Muscle of leg (tissue), 16 donors: ENCODE measurements at places on chromosomes 16 and 17.
A peak's percentile ranks its signal among the peaks of the same experiment; 100 is the strongest.

DNA sequence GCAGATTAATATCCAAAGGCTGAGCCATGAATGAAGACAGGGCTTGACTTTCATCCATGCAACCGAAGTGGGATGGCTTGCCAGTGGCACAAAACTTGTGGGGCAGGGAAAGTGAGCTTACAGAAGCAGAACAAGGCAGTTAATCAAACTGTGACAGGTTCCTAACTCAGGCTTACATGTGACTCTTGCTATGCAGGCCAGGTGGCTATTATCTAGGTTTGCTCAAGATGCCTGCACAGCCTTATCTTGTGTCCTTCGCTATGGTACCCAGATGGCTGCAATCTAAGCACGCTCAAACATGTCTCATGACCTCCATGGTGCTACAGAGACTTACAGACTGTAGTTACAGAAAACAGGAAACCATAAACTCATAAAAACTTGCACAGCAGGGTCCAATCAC is 8.6 kb upstream of the DNAH9 start:
- DNase-seq, result no peak

DNA sequence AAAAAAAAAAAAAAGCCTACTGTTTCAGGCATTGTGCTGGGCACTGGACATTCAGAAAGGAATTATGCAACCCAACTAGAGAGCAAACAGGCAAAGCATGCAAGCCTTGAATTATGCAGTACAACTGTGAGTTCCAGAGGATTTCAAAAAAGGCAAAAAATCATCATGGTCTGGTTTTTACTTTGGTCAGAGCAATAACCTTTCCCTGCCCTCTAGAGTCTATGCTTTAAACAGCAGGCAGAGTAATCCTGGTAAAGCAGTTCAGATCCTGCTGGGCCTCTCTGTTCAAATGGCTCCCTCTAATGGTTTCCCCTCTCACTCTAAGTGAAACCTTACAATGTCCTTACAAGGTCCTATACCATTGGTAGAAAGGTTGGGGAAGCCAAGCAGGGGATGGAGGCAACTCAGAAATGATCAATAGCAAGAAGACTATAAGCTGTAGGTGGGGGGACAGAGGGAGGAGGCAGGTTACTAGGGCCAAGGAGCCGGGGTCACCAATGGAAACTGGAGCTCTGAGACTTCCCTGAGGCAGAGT is 4.6 kb upstream of the TAF15 start:
- DNase-seq, result peak; percentile 93

DNA sequence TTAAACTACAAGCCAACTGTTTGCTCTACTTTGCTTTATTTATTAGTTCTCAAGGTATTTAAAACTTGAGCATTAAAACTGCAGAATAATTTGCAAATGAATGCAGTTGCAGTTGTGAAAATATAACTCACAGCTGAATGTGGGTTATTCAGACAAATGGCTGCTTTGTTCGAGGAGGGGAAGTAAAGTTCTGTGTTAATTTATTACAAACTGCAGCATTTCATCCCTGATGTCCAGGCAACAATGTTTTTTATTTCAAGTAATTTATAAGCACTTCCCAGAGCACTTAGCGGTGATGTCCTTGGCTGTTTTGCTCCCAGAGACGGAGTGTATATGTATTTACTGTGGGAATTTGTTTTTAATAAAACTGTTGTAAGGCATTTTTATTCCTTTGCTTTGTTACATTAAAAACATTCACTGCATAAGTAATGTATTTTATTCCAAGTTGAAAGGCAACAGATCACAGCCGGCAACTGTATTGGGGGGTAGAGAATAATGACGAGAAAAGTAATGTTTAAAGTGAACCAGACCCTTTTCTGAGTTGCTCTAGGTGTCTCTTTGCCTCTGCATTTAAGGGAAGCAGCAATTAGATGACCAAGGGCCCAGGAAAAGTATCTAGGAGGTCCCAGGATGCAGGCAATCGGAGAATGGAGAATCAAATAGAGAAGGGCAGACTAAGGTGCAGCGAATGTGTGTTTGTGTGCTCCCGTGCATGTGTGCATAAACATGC is 291.2 kb upstream of the SALL1 start:
- DNase-seq, result no peak

- DNase-seq, result no peak
Measured at GRCh38 chr17:50360486-50361115, 12.4 kb downstream of the MRPL27 start.

- DNase-seq, result no peak
Measured at GRCh38 chr16:53058441-53058840, 3.6 kb downstream of the CHD9 start.

- DNase-seq, result no peak
Measured at GRCh38 chr17:51857052-51857597, 301.4 kb downstream of the CA10 start.

DNA sequence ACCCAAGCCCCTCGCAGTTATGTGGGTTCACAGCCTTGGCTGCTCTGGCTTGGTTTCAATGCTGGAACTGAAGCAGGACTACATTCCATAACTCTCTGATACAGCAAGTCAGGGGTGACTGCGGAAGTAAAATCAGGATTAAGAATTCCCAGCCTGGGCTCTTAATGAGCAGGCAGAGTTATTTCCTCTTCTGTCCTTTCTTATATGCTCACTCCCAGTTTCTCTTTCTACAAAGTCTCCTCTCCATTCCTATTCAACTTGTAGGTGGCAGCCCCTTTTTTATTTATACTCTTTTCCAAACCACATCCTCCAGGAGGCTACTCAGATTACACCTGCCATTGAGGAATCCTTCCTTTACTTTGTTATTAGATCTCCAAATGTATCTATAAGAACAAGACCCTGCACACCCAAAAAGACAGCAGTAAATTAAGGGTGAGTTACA is 40.3 kb downstream of the HOXB1 start:
- no peak for DNase-seq

- no peak for DNase-seq
Measured at GRCh38 chr16:79595931-79596450, 4.5 kb downstream of the MAF start.

DNA sequence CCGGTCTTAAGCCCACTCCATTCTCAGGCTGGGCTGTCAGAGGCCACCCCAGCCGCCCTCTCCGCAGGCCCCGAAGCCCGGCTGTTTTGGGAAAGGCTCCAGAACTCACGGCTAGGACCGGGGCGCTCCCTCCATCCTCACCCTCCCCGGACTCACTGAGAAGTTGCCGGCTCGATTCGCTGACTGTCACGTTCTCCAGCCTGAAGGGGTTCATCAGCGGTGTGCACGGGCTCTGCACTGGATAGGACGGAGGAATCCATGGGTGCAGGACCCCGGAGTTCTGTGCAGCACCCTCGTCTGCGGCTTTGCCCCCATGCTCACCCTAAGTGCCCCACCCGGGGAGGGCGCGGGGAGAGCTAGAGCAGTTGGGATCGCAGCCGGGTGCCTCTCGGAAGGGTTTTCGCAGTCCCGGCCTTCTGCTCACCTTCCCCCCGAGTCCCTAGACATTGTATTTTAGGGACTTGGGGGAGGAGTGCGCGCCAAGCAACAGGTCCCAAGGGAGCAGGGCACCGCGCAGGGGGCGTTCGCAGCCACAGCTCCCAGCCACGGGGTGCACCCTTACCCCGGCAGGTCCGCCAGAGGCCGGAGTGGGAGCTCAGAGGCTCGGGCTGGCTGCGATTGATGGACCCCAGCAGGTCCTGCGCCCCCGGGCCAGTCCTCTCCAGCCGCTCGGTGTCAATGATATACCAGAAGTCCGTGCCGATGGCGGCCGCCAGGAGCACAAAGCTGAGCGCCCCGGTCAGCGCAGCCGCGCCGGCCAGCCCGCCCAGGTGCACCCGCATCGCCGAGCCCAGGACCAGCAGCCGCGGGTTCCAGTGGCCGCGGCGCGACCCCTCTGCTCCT is 1.0 kb downstream of the TMEM114 start:
- DNase-seq, result no peak

DNA sequence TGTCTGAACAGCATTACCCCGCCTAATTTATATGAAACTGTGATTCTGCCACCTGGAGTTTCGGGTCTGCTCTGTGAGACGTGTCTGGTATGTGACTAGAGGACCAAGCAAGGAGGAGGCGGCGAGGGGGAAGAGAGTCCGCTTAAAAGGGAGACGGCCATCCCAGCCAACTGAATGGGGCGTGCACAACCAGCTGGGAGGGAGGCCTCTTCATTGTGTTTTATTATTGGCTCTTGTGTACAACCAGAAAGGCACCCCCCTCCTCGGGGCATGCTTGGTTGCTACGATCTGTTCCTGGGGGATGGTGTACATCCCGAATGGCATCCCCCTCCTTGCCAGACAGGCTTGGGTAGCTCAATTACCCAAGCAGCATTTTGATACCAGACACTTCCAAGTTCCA is 384.5 kb upstream of the SALL1 start:
- DNase-seq, result no peak

GRCh38 chr16:1354815-1355540 is 3.2 kb downstream of the GNPTG start:
- DNase-seq, result no peak
